SJSA1 (cell line): ENCODE measurements at places on chromosomes 6 and 20.
A peak's percentile ranks its signal among the peaks of the same experiment; 100 is the strongest.

DNA sequence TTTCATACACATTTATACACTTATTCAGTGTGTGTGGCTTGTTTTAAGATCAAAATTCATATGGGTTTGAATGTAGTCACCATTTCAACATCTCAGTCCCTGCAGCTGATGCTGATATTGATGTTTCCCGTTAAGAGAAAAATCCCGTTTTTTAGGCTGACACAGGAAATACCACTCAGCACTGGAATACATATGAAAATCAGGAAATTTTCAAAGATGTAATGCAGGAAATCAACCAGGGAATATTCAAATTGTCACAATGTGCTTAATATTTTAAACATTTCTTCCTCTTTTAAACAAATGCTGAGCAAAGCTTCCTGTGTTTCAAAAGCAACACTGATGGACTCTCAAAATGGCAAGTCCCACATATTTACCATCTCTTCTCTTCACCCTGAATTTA lies 94.5 kb upstream of the MARCKS start:
- DNase-seq, result no peak

DNA sequence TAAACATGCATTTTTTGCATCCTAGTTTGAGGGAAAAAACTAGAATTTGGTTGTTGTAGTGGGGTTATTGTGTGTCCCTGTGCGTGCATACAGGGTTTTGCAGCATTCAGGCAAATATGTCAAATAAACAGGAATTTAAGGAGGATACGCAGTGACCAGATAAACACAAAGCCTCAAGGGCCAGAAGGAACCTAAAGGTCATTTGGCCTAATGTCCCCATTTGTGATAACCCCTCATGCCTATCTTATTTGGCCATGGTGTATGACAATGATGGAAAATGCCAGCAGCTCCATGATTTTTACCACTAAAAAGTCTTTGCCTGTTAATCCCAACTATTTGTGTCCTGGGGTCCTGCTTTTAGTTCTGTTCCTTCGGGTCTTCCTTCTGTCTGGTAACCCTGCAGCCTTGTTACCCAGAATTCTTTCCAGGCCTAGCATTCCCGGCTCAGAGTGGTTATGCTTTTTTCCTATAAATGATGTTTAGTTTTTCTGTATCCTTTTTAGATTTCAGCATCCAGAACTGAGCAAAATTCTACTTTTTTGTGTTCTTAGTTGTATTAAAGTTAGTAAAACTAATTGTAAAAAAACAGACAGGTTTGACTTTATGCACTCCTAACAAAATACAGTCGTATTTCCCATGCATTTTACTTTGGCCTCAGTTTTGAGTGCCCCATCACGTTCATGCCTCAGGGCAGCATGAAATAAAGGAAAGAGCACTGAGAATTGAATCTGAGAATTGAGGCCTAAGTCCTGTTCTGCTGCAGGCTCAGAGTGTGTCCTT lies 4.4 kb downstream of the STX16 start:
- no peak for DNase-seq

- DNase-seq, result peak; percentile 13
Observed at GRCh38 chr6:14665827-14666724, 548.5 kb downstream of the CD83 start.

DNA sequence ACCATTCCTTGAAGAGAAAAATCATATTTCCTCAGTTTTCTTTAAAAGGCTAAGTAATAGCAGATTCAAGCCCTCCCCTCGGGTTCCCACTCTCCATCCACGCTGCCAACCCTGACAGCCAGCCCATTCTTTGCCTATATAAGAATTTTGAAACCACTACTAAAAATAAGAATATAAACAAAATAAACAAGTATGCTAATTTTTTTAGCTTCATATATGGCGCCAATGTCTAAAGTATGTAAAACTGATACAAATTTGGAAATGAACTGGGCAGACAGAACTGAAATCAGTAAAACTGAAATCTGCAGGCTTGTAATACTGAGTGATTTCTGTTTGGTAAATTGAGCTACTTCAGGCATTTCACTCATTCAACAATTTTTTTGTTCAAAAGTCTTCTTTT lies 19.0 kb downstream of the ELOVL2 start:
- DNase-seq, result no peak

- peak; percentile 44 for DNase-seq
Observed at GRCh38 chr20:32685541-32686529, 12.1 kb upstream of the C20orf203 start.

GRCh38 chr6:108312605-108313004 lies 17.8 kb downstream of the AFG1L start:
- no peak for DNase-seq

DNA sequence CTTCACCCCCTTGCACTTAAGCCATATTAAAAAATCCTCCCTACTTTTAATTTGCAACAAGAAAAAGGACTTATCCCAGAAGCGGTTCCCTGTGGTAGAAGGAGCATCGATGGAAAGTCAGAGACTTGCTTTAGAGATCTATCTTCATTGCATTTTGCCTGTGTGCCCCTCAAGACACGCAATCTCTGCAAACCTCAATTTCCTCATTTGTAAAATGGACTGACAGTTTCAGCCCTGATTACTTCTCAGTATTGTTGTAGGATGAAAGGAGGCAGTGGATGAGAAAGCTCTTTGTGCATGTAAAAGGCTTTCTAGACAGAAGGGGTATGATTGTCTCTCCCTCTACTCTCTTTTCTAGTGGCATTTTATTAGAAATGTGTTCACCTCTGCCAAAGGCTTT lies 410.2 kb downstream of the CDC5L start:
- DNase-seq, result no peak

GRCh38 chr6:79420054-79420453 lies 117.2 kb downstream of the LCA5 start:
- no peak for DNase-seq

DNA sequence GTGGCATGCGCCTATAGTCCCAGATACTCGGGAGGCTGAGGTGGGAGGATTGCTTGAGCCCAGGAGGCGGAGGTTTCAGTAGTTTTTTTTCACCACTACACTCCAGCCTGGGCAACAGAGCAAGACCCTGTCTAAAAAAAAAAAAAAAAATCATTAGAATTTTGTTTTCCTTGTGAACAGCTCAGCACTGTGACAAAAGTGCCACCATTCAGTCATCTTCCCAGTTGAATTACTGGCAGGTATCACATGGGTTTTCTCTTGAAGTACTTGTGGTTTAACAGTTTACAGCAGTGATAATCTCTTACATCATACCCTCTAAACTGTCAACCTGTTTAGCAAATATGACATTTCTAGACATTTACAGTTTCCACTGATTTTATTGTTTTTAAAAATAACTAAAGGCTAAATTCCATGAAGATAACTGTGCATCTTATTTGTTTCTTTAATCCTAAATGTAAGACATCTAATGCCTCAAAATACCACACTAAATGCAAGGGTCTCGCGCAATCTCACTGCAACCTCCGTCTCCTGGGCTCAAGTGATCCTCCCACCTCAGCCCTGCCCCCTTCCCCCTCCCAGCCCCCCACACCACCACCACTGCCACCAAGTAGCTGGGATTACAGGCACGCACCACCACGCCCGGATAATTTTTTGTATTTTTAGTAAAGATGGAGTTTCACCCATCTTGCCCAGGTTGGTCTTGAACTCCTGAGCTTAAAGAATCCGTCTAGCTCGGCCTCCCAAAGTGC lies 7.0 kb downstream of the TRPC4AP start:
- DNase-seq, result no peak

DNA sequence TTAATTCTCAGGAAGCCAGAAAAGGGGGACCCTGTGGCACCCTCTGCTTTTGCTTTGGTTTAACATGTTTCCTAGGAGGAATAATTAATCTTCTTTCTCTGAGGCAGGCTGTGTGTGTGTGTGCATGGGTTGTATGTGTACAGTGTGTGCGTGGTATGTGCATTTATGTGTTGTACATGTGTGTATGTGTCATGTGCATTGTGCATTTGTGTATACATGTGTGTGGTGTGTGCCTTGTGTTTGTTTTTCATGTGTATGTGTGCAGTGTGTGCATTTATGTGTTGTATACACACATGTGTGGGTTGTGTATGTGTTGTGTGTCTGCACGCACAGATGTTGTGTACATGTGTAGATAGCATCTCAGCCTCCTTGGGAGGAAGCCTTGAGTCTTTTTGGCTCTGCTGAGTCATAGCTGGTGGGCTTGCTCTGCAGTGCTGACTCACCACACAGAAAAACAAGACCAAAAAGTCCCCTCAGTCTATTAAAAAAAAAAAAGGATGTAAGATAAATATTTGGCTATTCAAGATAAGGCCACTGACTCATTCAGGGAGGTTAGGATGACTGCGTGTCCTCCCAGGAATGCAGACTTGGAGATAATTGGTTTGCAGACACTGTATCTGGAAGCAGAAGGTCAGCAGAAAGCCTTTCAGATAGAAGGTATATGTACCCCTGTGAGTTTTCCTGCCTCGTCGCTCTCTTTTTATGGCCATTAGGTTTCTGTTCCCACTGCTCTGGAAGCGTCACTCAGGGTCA lies 58.6 kb downstream of the SYNJ2 start:
- peak; percentile 91 for DNase-seq

- no peak for DNase-seq
Observed at GRCh38 chr20:38818113-38819065, 12.9 kb downstream of the PPP1R16B start.

GRCh38 chr6:123850555-123850954 lies 46.9 kb downstream of the NKAIN2 start:
- no peak for DNase-seq

GRCh38 chr6:106085984-106086813 lies at the start of gene PRDM1:
TSS of gene PRDM1 (plus strand) at chr6:106086336. CDS start at chr6:106086554, 218 bp downstream.
- peak; percentile 61 for DNase-seq

DNA sequence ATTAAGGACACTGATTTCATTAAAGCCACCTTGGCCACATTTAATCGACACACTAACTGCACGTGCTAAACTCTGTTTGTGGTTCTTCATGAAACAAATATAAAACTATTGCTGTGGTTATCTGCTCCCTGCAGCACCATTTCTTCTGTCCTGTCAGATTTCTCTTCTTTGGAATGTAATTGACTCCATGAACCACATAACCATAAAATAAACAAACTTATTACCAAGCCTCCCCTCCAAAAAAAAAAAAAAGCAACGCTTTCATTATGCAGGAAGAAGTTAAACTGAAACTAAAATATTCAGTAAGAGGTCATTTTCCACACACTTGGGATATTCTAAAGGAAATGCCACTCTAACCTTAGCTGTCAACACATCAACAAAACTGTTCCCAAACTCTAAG lies 319.1 kb upstream of the NT5E start:
- no peak for DNase-seq

DNA sequence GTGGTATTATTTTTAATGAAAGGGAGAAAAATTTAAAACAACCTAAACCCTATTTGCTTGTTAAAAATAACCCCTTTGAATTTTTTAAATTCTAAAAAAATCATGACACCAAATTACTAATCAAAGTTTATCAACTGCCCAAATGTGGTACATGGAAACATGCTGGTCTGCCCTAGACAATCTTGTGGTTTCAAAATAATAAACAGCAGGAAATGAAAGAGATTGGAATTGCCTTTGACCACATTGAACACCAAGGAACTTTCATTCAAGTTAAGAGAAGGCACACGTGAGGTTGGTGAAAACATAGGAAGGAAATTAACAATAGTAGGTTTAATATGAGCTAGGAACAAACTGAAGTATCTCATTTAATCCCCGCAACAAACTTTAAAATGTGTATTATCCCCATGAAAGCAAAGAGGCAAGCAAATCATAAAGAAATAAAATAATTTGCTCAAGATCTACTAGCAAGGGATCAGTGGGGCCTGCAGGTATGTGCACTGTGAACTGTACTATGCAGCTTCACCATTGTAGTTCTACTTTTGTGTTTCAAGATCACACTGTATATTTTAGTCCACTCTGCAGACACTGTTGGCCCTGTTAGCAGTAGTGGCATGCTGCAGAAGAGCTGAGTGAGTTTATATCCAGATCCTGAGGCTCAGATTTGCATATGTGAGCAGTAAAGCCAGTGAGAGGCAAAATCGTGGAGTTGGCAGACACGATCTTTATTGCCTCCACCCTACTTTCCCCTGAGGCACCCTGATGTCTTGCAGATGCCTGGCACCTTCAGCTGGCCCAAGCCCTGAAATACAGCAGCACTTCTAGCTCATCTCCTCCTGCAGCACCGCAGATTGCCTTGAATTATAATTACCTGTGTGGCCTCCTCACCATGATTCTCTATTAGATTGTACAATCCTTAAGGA lies 157.8 kb upstream of the TENT5A start:
- DNase-seq, result no peak

GRCh38 chr6:7692453-7692784 lies 33.5 kb upstream of the BMP6 start:
- no peak for DNase-seq

DNA sequence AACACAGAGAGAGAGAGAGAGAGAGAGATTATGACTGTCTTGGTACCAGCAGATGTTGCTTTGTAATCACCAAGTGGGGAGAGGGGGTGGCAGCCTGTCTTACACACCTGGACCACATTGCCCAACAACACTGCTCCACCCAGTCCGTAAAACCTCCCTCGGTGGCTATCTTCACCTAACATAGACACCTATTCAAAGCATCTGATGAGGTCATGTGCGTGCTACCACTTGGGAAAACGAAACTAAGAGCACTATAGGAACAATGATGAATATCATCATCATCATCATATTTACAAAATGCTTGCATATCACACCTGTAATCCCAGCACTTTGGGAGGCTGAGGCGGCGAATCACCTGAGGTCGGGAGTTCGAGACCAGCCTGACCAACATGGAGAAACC lies 24.1 kb upstream of the SALL4 start:
- no peak for DNase-seq

DNA sequence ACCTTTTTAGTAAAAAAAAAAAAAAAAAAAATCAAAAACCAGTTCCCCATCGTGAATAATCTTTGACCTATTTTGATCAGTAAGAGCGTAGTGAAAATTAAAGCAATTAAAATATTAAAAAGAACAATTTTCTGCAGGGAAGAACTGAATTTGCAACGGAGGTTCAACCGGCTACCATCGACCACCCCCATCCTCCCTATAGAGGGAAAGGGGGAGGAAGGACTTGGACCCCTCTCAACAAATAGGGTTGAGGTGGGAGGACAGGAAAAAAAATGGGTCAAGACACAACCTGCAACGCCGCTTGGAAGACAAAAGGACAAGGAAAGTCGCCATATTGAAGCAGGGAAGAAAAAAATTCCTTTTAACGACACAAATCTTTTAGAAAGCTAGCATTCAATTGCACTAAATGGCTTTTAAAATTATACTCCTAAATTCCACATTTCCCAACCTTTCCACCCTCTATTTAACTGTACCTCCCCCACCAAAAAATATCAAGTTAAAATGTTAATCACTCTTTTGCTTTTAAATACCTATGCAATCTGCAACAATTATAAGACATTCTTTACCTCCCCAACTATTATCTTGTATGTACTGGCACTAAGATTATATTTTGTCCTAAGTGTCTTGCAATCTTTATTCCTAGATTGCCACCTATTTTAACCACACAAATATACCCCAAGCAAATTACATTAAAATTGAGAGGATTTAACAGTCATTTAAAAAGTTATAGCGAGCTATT lies 1.7 kb downstream of the PPP1R10 start:
- DNase-seq, result no peak

DNA sequence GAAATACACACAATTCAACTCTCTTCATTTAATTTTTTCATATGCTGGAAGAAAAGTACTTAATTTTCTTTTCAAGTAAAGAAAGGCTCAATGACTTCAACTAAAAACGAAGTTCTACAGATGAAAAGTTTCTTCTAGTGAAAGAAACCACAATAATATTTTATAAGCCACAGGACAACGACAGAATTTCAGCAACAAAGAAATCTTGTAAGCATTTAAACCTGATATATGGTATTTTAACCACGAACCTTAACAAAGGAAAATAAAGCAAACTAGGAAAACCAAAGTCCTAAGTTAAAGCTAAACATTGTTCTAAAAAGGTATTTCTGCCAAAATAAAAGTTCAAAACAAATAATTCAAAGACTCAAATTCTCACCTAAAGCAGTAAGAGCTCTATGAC lies 24.6 kb upstream of the DST start:
- no peak for DNase-seq
